Activated T-cell treated with anti-CD3 and anti-CD28 coated beads for 4 hours (primary cell): ENCODE measurements at places on chromosomes 11 and 22.

DNA sequence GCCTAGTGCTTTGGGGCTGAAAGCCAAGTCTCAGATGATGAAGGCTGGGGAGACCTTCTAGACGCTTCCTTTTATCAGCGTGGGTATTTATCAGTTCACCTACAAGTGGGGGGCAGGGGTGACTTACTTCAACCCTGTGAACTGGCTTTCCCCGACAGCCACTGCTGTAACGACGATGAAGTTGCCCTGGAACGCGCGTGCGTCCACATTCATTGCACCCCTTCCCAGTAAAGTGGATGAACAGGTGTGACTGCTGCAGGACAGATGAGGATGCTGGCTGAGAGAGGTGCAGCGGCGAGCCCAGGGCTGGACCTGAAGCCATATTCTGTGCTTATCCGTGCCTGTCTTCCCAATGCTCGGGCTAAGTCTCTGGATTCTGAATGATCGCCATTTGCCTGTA, 1122.3 kb downstream of the TBC1D22A start:
- no peak for DNase-seq

- DNase-seq: no peak
These were observed 186.7 kb downstream of the CADM1 start for GRCh38 chr11:115317277-115318185.

DNA sequence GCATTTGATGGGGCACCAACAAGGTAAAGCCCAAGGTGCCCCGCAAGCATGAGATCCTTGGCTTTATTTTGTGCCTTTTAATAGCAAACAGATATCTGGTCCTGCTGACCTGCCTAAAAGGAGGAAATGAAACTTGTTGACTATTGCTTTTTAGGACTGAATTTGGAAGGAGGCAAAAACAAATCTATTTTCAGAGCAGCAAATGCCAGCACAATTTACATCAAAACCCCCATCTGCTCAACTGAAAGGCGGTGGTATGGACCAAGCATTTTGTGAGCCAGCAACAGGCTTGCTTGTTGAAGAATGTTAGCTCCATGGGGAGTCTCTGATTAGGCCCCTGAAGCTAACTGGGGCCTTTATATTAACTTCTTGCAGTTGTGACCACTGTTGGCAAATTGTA, 192.6 kb upstream of the E2F8 start:
- DNase-seq: no peak

DNA sequence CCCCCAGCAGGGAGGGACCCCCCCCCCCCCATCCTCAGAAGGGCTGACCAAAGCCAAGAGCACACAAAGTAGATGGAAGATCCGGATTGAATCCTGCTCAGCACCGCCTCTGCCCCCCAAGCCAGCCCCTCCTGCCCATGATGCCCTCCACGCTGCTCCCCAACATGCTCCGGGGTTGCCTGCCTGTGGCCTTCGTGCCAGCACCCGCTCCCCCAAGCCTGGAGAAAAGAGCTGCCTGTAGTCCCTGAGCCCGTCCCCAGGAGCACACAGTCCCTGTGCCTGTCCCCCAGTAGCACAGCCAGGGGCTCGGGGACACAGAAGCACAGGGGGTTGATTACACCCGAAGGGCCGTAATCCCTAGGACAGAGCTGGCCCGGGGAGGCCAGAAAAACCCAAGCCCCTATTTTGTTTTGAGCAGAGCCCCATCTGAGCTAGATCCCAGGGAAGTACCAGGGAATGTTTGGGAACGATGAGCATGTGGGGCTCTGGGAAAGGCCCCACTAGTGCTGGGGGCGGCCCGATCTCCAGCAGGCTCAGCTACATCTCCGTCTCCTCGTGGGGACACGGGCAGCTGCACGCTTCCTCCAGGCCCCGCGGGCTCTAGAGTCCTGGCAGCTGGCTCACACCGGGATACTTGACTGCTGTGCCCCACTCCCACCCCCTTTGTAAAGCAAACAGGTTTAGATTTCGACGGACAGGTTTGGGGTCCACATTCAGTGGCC, 66.7 kb downstream of the PHF21B start:
- no peak for DNase-seq

DNA sequence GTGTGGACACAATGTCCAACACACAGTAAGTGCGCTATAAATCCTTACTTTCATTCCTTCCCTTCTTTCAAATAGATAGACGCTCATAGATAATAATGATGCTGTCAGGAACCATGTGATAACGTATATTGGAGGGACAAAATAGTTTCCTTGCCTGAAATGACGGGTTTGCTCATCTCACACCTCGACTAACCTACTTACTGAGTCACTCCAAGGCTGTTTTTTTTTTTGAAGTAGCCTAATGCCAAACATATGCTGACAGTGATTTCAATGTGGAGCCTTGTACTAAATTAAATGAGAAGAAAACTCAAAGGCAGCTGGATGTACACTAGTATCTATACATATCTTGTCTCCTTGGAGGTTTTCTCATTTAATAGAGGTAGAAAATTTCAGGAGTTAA, 400.5 kb downstream of the NELL1 start:
- DNase-seq: no peak

- DNase-seq: no peak
These were observed 16.0 kb downstream of the CD3E start for GRCh38 chr11:118320515-118320914.

GRCh38 chr11:1391165-1392075, 1.7 kb downstream of the BRSK2 start:
- DNase-seq: no peak

- DNase-seq: no peak
These were observed 2.1 kb downstream of the ROBO4 start for GRCh38 chr11:124895471-124895971.

- no peak for DNase-seq
These were observed 51.1 kb upstream of the ISX start for GRCh38 chr22:35014812-35015211.

GRCh38 chr11:10331548-10332289, 26.8 kb downstream of the ADM start:
- no peak for DNase-seq

DNA sequence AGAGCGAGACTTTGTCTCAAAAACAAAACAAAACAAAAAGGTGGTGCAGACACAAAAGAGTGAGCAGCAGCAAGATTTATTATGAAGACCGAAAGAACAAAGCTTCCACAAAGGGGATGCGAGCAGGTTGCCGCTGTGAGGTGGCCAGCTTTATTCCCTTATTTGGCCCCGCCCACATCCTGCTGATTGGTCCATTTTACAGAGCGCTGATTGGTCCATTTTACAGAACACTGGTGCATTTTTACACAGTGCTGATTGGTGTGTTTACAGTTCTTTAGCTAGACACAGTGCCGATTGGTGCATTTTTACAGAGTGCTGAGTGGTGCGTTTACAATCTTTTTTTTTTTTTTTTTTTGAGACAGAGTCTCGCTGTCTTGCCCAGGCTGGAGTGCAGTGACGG, 77.4 kb downstream of the CECR2 start:
- no peak for DNase-seq

GRCh38 chr11:126415669-126416420, 60.4 kb downstream of the ST3GAL4 start:
- no peak for DNase-seq

DNA sequence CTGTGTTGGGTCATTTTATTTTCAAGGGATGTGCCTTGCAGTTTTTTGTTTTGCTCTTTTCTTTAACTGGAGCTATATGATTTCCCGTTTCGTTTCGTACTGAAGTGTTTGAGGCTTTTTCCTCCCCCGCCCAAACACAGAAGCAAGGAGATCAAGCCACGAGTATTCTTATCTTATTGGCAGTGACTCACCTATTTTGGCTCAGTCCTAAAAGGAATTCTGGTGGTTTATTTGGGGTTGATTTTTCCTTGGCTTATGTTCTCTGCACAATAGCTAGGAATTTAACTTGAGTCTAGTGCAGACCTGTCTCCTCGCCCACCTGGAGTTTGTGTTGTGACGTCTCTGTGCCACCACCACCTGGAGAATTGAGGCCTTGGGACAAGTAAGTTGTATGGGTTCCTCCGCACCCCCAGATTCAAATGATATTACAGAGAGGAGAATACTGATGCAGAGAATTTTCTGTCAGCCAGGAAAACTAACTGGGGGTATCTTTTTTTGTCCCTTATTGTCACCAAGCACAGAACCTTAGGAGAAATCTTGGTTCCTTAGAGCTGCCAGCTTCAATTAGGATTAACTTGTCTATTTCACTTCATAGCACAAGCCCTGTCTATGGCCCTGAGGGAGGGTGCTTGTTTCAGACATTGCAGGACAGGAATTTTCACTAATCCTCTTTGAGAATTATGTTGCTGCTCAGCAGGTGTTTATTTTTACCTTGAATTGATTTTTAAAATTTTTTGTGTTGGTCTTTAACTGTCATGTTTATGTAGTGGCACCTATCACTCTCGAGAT, 90.4 kb upstream of the BIRC3 start:
- no peak for DNase-seq

DNA sequence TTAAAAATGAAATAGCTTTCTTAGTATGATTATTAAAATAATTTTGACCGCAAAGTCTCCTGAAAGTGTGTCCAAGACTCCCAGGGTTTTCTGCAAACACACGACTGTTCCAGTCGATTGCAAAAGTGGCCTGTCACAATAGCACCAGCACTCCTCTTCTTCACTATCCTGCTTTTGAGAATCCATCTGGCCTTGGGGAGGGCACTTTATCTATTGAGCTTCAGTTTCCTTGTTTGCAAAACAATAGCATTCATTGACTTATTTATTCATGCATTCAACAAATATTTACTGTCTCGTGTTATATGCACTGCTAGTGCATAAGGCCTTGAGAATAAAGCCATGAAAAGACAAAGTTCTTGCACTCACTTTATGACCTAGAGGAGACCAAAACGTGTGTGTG, 96.2 kb upstream of the NTM start:
- DNase-seq: no peak

GRCh38 chr11:10762913-10763421, 11.9 kb downstream of the CTR9 start:
- DNase-seq: no peak

DNA sequence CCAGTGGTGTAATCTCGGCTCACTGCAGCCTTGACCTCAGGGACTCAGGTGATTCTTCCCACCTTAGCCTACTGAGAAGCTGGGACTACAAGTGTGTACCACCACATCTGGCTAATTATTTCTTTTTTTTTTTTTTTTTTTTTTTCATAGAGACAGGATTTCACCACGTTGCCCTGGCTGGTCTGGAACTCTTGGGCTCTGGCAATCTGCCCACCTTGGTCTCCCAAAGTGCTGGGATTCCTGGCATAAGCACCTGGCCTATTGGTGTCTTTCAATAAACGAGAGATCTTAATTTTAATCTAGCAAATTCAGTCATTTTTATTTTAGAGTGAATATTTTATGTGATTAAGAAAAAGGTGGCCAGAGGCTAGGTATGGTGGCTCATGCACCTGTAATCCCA, 40.1 kb downstream of the DGCR2 start:
- DNase-seq: no peak

DNA sequence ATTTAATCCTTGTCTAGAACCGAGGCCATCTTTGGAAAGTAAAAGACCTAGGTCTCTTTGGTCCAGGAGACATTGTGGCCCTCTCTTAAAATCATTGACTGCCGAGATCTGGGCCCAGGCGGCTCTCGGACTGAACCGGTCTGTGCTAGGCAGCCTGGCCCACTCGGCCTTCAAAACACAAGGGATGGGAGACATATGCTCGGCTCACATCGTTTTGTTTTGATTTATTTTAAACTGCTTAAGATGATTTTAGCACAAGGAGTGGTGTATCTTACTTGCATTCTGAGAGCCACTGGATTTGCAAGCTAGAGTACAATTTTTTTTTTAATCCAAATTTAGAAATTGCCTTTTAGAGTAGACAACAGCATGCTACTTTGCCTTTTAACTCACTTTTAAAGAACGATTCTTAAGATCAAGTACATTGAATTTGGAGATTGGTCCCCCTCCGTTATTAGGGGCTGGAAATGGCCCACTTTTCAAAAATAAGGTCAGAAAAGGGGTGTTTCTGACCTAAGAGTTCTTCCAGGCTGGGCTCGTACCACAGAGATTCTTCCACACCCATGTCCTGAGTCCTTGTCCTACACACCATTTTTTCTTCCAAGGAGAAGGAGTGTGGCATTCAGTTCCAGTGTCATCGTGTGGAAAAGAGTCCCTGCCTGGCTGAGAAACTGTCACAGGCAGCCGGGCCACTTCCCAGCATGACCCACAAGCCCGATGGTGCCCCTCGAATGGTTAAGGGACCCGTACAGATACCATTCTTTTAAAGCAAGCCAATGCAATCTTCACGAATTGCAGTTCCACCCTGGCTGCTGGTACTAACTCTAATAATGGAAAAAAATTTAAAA, 80.5 kb upstream of the WNT7B start:
- no peak for DNase-seq
